ENCODE measurements at places on chromosomes 4 and X.

- DNase-seq: no peak
Measured at GRCh38 chr4:142330311-142330710, 515.8 kb downstream of the INPP4B start.

DNA sequence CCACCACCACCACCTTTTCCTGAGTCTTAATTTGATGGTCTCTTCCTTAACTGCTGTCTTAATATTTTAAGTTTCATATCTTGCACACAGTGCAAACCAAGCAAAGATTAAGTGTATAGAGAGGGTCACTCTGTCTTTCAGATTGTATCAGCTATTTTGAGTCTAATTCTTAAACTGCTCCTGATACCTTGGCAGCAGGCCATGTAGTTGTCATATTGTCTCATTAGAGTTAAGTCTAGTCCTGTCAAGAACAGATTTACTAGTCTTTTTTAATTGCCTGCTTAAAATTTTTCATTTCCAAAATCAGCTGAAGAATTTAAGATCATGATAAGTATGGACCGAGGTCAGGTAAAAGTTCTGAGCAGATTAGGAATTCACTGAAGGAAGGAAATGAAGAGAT, 51.5 kb downstream of the FHIP1A start:
- DNase-seq: peak; percentile 32

DNA sequence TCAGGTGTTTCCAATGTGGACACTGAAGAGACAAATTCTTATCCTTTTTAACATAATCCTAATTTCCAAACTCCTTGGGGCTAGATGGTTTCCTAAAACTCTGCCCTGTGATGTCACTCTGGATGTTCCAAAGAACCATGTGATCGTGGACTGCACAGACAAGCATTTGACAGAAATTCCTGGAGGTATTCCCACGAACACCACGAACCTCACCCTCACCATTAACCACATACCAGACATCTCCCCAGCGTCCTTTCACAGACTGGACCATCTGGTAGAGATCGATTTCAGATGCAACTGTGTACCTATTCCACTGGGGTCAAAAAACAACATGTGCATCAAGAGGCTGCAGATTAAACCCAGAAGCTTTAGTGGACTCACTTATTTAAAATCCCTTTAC, 18.6 kb downstream of the TLR7 start:
- no peak for DNase-seq

DNA sequence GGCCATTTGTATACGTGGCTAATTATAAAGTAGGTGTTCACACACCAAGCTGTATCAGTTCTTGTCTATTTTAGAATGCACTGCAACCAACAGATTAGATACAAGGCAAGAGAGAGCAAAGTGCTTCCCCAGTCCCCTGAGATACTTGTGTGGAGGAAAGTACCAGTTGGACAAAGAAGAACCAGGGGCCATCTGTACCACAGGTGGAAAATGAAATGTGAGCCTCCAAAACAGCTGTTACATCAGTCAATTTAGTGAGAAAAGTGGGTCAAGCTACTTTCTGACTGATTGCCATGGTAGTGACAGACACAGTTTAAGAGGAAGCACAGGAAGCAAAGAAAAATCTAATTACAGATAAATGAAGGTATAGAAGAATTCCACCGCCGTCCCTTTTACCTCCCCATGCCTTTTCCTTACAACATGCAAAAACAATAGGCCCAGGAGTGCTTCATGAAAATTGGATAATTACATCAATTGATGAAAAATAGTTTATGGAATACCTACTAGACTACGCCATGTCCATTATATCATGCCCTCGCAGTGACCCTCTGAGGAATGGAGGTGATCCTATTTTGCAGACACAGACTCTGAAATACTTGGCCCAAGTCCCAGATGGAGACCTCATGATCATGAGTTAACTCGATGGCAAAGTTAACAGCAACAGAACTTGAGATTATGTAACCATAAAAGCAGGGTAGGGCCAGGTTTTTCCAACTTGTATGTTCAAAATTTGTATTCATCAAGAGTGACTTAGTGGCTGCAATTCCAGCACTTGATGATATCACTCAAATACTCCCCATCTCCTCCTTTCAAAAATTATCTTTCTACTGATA, 15.8 kb downstream of the SMPX start:
- DNase-seq: no peak

- DNase-seq: no peak
Measured at GRCh38 chr4:153197301-153197700, 6.9 kb upstream of the TRIM2 start.

- DNase-seq: peak; percentile 1
Measured at GRCh38 chrX:13598877-13599276, 29.5 kb downstream of the EGFL6 start.

- peak; percentile 54 for DNase-seq
Measured at GRCh38 chrX:112642349-112642748, 37.4 kb downstream of the LHFPL1 start.

Measured in cerebellar cortex (tissue), 1 donor.